Activated naive CD4-positive, alpha-beta T cell (primary cell): ENCODE measurements at places on chromosomes 2 and 18.

DNA sequence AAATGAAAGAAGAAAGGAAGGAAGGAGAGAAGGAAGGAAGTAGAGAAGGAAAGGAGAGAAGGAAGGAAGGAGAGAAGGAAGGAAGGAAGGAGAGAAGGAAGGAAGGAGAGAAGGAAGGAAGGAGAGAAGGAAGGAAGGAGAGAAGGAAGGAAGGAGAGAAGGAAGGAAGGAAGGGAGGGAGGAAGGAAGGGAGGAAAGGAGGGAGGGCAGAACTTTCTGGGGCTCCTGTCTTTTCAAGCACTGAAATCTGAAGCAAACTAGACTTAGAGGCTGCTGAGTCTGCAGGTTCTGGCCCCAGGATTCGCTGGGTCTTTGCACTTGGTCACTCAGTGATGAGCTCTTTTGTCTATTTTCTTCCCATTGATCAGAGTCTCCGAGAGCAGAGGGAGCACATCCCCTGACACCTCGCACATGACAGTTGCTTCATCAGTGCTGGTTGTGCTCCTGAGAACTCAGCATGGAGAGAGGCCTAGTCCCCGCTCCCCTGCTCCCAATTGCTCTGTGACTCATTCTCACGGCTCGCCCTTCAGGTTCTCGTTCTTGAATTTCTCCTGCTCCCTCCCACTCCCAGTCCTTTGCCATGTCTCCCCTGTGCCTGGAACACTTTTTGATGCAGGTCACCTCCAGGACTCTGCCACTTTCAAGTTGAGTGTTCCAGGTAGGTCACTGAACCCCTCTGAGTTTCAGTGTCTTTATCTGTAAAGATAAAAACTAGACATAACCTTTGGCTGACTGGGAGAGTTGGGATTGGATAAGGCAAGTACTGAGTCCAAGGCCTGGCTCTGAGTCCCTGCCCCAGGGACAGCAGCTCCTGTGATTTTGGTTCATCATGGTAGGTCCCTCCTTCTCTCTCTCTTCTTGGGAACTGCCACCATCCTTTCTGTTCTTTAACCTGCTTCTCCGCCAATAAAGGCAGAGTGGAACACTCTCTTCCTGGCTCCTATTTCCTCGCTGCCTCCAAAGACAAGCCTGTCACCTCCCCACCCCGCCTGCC, 55.2 kb downstream of the TNP1 start:
- DNase-seq, result no peak

GRCh38 chr2:147855977-147856376, 11.1 kb downstream of the ACVR2A start:
- DNase-seq, result no peak

- no peak for DNase-seq
Measured at GRCh38 chr2:65367524-65367923, 64.9 kb downstream of the SPRED2 start.

DNA sequence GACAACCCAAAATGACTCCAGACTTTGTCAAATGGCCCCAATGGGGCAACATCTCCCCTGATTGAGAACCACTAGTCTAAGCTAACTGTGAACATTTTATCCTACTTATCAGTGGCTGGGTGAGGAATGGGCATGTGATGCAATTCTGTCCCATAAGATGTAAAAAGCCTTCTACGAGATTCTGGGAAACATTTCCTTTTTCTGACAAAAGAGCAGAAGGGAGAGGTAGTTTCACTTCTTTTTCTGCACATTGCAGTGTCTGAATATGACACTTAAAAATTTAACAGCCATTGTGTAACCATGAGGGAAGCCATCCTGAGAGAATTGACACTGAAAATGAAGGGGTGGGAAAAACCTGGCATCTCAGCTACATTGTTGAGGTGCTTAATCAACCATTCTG, 17.3 kb upstream of the MARCHF4 start:
- no peak for DNase-seq

- DNase-seq, result no peak
Measured at GRCh38 chr2:215425021-215425782, 10.7 kb downstream of the FN1 start.

GRCh38 chr2:240200230-240201051, 60.0 kb upstream of the OTOS start:
- DNase-seq, result no peak

DNA sequence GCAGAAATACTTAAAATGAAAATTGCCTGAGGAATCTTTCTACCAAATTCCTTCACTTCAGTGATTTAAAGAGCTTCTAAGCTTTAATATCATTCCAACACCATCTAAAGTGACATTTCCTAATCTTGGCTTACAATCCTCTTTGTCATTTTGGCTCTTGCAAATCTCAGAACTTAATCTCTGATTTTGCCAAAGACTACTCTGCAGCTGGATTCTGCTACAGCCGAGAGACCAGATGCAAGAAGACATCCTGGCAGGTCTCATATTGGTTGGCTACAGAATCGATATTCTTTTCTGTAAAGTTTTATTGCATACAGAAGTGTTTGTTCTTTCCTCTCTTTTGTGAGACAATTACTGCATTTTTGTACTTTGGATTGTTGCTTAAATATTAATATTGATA, 716.5 kb upstream of the LRATD1 start:
- DNase-seq, result no peak

- peak; percentile 20 for DNase-seq
Measured at GRCh38 chr2:231674587-231675338, 33.6 kb upstream of the PTMA start.

DNA sequence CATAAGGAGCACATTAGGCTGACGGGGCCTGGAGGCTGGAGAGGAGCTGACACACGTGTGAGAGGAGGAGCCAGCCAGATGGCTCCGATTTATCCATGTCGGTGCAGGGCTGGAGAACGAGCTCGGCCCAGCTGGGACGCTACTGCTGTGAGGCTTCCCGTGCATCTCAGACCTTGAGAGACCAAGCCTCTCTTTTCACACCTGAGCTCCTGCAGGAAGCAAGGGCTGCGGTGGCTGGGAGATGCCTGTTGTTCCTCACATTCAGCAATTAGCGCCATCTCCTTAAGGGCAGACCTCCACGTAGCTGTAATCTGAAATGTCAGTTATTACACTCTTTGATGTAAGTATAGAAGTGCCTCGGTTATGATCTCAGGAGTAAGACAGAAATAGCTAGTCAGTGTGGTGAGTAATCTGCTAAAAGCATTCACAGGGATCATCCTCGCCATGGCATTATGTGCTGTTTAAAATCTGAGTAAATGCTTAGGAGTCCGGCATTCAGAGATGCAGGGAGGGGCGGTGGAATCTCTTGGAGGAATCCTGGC, 107.9 kb downstream of the PRKCE start:
- no peak for DNase-seq

- DNase-seq, result no peak
Measured at GRCh38 chr18:72161691-72162090, 382.5 kb downstream of the CBLN2 start.

GRCh38 chr2:46988230-46988629, 72.6 kb upstream of the MCFD2 start:
- no peak for DNase-seq

DNA sequence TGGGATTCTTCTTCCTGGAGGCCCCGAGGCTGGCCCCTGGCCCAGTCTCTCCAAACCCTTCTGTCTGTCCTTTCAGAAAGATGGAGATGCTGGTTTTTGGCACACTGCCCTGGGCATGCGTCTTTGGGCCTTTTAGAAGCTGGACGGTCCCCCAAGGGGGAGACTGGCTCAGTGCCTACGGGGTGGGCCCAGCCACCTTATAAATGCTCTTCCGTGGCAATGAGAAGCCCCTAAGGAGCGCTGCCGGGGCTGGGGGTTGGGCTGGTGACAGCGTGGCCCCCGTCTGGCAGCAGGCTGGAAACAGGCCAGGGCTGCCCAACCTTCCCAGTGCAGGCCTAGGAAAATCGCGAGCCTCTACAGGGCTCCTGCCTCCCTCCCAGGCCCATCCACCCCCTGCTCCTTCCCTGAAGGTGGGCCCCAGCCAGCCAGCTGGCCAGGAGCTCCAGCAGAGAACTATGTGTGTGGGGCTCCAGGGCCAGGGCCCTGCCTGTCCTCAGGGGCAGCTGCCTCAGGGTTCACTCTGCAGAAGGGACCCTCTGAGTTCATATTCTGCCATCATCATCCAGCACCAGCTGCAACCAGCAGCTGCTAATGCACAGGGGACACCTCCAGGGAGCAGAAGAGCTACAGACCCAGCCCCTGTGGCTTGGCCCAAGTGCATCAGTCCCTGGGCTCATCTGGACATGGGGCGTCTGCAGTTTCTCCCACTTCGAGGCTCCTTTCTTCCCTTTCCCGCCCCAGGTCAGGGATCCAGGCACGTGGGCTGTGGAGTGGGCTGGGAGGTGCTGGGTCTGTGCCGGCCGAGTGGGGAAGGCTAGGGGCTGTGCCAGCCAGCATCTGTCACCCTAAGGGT, 107.6 kb upstream of the OTOS start:
- DNase-seq, result no peak

DNA sequence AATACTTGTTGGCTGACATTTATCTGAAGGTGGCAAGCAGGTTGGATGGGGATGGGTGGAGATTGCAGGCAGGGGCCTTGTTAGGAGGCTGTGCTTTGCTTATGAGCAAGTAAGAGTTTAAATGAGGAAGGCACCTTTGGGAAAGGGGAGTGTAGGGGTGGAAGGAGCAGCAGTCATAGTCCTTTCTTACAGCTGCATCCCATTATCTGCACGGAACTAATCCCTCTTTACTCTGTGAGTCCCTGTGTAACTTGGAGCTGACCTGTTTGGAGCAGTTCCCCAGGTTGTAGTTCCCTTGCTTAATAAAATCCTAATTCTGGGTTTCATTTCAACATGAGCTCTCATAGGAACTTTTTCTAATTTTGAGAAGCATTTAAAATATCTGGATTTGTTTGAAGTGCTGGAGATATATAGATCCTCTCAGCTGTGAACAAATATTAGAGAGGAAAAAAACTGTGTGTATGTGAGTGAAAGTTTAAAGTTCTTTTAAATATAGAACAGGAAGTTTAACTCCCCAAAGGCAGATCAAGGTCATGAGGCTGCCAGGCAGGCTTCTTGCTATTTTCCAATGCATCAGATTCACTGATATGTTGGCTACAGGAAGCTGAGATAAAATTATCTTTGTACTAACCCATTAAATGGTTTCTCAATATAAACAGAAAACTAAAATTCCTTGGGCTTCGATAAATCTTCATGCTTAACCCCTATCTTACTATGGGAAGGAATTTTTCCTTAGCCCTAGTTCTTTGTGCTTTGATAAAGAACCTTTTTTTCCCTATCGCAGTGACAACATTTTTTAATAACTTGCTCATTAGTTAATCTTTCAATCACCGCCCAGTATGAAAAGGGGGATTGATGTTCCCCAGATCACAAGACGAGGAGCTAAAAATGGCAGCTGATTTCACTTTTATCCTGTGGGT, 104.6 kb upstream of the EML6 start:
- DNase-seq, result no peak

DNA sequence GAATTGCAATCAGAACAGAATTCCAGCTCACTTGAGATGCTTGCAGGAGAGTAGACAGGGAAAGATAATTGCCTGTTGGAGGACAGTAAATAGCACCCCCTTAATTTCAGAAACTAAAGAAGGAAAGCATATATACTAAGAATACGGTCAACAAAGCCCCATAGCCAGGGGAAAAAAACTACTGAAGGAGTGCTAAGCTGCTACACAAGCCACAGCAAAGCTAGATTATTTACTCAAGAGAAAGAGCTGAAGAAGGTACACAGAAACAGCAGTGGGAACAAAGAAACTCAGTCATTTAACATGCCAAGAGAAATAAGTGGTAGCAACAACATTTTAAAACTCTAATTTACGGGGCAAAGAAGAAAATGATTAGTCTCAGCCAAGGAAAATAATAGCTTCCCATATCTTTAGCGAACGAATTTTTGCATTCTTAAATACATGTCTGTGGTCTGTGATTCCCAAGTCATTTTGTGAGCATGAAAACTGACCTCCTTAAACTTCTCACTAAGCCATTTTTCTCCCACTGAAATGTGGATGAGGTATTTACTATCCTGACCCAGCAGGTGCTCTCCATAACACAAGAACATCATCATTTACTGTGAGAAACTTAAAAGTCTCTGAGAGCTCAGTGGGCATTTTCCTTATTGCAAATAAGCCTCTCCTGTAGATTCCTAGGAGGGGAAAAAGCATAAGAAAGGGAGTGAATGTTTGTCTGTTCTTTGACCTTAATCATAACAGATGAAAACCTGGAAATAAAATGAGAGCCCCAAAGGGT, 196.0 kb downstream of the PAX3 start:
- DNase-seq, result no peak

- no peak for DNase-seq
Measured at GRCh38 chr2:83686863-83687262, 772.2 kb downstream of the SUCLG1 start.

- DNase-seq, result no peak
Measured at GRCh38 chr2:133871545-133872209, 303.4 kb upstream of the NCKAP5 start.

GRCh38 chr2:187075199-187075635, 226.2 kb upstream of the ZSWIM2 start:
- DNase-seq, result no peak

DNA sequence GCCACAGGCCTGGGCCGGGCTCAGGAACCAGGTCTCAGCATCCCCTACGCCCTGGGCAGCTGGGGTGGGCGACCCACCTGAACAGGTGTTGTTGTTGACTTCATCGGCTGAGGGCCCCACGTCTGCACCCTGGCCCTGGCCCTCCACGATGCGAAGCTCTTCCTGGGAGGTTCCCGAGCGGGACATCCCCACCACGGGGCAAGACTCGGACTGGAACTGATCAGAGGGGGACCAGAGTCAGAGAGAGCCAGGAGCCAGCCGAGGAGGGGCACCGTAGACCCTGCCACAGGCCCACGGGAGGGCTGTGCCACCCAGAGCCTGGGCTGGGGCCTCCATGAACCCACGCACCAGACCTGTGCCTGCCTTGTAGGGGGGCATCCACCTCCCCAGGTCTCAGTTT, 54.3 kb downstream of the AQP12A start:
- DNase-seq, result no peak

DNA sequence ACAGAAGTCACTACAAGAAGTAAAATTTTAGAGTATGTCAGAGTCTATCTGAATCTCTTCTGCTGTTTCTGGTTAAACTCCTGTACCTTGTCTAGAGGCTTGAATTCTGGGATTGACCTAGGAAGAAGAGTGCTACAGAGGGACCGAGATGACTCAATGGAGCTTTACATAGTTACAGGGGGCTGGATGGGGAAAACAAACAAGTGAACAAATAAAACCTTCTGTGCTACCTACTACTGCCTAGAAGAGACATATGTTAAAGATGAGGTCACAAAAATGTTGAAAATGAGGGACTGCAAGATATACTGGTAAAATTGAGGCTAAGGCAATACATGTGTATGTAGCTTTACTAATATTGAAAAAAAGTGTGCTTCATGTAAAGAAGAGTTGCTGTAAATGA, 265.4 kb upstream of the TFPI start:
- DNase-seq, result no peak

GRCh38 chr2:190062053-190062452, 476 bp downstream of the MSTN start:
- no peak for DNase-seq

DNA sequence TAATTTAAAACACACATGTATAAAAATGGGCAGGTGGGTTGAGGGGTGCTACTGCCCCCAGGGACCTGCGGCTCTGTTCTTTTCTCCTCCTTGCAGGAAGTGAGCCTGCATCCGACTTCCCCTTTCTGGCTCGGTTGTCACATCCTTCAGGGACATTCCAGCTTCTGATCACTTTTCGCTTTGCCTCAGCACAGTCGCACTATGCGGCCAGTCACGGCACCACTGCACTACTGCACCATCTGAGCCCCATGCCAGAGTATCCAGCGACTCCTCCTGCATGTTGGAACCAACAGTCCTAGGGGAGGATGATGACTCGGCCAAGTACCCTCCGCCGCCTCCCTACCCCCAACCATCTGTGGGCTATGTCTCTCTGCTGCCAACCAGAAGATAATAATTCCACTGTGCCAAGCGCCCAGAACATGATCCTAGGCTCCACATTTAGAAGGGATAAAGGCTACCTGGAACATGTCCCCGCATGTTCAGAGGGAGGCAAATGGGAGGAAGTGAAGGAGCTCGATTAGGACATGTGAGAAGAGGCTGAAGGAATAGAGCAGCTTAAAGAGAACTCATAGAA, 17.6 kb downstream of the CDC42EP3 start:
- DNase-seq, result no peak
